Fibroblast of the aortic adventitia (primary cell): ENCODE measurements at places on chromosomes 6 and 20.

DNA sequence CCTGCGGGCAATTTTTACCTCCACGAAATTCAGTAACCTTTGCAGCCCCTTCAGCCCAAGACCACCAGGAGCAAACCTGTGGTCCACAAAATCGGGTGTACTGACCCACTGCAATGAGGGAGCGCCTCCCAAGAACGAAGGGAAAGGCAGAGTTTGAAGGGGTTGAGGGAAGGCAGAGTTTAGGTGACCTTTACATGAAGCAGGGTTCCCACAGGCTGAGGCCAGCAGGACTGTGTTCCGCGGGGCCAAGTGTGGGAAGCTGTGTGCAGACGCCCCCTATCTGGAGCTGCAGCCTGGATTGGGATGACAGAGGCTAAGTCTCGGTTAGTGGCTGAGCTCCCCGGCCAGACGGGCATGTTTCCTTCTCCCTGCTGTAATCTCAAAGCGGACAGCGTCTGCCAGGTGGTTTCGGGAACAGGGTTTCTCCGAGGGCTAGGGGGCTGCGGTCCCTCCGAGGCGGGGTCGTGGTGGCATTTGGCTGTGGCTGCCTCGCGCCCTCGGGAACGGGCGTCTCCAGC, 826 bp upstream of the PYGB start:
- DNase-seq, result peak; percentile 59

DNA sequence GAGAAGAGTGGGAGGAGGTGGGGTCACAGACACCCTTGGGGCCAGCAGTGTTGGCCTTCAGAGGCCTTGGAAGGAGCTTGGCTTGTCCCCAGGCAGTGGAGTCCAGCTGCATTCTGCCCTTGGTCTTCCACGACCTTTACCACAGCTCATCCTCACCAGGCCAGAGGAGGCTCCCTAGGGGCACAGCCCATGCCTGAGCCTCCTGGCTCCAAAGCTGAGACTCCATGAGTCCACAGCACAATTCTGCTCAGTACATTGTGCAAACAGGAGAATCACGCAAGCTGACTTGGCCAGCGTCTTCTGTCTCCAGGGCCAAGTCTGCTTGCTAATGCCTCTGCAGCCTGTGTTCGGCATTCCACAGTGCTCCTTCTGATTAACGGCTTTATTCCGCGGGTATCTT, 337.2 kb downstream of the SMOC2 start:
- peak; percentile 45 for DNase-seq

- no peak for DNase-seq
These were observed 20.6 kb downstream of the SLC17A9 start for GRCh38 chr20:62972845-62973745.

GRCh38 chr20:23138226-23138625, 52.1 kb upstream of the CD93 start:
- no peak for DNase-seq

GRCh38 chr6:13484138-13484708, 3.2 kb downstream of the GFOD1 start:
- DNase-seq, result no peak

- no peak for DNase-seq
These were observed 32.2 kb upstream of the ADGRF5 start for GRCh38 chr6:46953921-46954320.

GRCh38 chr6:147117011-147117410, 87.2 kb upstream of the STXBP5 start:
- DNase-seq, result no peak

DNA sequence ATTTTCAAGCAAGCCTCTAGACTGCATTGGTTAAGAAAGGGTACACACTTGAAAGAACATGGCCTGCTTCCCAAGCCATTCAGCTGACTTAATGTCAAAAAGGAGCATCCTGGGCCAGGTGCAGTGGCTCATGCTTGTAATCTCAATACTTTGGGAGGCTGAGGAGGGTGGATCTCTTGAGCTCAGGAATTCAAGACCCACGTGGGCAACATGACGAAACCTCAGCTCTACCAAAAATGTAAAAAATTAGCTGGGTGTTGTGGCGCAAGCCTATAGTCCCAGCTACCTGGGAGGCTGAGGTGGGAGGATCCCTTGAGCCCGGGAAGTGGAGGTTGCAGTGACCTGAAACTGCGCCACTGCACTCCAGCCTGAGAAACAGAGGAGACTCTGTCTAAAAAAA, 26.9 kb upstream of the NT5E start:
- DNase-seq, result no peak

DNA sequence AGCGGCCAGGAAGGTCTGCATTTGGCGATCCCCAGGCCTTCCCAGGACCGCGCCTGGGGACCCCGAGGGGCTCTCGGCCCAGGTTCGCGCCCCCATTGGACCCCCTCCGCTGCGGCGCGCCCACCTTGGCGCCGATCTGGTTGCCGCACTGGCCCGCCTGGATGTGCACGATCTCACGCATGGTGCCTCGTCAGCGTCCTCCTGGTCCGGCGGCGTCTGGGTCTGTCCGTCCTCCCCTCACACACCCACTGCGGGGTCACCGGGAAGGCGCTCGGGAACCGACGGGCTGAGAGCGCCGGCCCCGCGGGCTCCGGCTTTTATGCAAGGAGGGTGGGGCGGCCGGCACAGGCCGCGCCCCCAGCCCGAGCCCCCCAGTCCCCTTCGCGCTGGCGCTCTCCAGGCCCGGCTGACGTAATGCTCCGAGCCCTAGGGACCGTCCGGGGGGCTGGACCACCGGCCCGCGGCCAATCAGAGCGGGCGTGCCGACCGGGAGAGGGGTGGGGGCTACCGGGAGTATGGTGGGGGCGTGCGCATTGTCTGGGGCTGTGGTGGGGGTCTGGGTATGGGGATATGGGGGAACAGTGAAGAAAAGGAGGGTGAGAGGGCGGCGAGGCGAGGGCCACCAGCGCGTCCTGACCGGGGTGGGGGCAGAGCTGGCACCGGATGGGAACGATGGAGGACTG, at the start of gene TUBB2B:
TSS of gene TUBB2B (minus strand) at position 291 of the 683 bp plus-strand sequence. CDS start at position 181, 110 bp downstream.
- no peak for DNase-seq

DNA sequence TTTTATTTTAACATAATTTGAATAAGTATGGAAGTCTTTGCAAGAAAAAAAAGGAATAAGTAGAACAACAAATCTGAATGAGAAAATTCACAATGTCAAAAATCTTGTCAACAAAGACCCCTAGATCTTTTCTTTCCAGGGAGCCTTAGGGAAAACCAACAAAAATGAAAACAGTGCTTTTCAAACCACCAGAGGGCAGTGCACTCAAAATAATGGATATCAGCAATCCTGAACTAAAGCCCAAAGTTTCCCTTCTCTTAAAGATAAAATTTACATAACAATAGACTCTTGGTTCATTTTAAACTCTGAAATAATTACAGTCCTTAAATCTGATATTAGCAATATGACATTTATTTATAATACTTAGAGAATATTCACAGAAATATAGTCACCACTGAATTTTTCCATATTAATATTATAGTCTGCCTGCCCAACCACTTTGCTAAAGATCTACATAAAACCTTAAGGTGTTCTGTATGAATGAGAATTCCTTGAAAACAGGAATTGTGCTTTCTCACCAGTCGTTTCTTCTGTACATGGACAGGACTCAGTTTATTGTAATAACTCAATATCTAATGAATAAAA, 105.3 kb upstream of the BMP5 start:
- peak; percentile 76 for DNase-seq

GRCh38 chr20:45189067-45189609, 14.4 kb downstream of the PI3 start:
- DNase-seq, result no peak

GRCh38 chr6:14913931-14914330, 331.9 kb upstream of the JARID2 start:
- no peak for DNase-seq

DNA sequence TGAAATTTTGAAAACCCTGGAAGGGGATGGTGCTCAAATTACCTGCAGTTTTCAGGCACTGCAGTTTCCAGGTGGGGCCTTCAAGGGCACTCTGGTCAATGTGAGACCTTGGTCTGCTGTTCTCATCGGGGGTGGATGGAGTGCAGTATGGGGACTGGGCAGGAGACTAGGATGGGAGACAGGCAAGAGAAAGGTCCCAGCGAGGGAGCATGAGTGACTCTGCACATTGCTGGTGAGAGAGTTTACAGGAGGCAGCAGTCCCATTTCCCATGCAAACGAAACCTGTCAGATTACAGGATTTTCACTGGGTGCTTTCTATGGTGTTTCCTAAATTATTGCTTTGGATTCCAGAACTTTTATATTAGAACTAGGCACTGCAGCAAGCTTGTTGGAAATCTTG, 73.5 kb upstream of the DTNBP1 start:
- no peak for DNase-seq

DNA sequence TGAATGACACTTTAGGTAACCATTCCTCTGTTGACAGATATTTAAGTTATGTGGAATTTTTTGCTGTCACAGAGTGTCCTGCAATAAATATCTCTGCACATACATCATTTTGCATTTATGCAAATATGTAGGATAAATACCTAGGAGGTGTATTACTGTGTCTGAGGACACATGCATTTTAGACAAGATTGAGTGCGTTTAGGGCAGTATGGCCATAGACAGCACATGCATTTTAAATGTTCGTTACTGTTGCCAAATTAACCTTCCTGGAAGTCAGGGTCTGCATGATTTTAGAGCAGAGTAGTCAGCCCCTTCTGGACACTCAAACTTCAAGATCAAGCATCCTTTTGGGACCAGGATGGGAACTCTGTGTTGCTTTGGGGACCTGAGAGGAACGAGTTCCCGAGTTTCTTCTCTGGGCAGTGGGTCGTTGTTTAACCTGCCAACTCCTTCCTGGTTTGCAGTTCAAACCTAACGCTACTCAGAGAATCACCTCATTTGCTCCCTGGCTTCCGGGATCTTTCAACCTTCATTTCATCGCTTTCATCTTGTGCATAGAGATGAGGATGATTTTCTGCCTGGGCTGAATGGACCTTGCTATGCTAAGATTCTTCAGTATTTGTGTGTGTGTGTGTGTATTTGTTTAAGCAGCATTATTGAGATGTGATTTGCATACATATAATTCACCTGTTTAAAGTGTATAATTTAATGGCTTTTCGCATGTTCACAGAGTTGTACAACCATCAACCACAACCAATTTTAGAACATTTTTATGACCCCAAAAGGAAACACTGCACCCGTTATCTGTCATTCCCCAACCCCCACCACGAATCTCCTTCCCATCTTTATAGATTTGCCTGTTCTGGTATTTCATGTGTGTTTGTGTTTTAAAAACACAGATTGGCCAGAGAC, 9.8 kb downstream of the BCAS4 start:
- no peak for DNase-seq

- no peak for DNase-seq
These were observed 39.7 kb upstream of the ZFP64 start for GRCh38 chr20:52231230-52231746.

DNA sequence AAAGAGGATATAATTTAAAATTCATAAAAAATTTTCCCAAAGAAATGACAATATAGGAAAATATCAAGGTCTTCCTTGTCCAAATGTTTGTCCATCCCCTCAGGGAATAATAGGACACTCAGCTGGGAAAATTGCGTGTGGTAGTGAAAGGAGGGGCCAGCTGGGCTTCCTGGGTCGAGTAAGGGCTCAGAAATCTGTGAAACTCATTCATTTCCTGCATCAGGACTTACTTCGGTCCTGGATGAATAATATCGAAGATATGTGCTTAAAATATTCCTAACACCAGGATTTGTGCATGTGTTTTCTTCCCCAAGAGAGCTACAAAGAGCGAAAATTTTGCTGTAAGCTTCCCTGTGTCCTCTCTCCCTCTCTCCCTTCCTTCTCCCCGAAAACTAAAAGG, 118.2 kb upstream of the GJE1 start:
- DNase-seq, result peak; percentile 75

GRCh38 chr6:163494279-163494727, 79.8 kb downstream of the QKI start:
- no peak for DNase-seq

GRCh38 chr6:43628393-43629103, 516 bp downstream of the GTPBP2 start:
- peak; percentile 58 for DNase-seq

GRCh38 chr6:165758441-165758840, 95.4 kb upstream of the PDE10A start:
- DNase-seq, result no peak

DNA sequence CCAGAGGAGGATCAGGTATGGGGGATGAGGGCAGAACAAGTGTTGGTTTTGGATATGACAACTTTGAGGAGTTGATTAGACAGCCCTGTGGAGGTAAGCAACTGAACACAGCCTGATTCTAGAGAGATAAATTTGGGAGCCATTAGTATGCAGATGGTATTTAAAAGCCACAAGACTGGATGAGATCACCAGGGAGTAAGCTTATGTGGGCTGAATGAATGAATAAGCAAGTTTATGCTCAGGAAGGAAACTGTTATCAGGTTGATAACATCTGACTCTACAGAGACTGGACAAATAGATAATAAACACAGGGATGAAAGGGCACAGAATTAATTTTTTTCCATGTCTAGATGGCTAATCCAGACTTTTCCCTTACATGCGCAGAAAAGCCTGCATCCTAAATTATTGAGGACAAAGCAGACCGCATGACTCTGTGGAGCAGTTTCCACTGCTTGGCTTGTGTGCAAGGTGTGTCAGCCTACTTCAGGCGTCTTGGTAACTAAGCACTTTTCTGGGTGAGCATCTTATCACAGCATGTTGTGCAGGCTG, 150.6 kb downstream of the GJA10 start:
- peak; percentile 22 for DNase-seq

DNA sequence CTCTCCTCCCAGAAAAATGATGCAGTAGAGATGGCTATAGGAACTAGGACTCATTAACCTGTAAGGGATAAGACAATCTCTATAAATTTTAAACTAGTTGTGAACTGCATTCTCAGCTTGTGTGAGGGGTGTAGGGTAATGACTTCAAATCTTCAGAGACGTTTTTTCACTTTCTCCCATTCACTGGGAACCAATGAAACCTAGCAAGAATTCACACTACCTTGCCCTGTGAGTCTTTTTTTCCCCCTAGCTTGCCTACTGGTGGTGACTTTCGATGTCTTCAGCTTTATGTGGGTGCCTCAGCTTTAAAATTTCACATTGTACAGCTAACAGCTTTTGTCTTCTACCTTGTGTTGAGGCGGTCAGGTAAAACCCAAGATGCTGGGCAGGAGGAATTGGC, 192.0 kb downstream of the MEI4 start:
- no peak for DNase-seq

DNA sequence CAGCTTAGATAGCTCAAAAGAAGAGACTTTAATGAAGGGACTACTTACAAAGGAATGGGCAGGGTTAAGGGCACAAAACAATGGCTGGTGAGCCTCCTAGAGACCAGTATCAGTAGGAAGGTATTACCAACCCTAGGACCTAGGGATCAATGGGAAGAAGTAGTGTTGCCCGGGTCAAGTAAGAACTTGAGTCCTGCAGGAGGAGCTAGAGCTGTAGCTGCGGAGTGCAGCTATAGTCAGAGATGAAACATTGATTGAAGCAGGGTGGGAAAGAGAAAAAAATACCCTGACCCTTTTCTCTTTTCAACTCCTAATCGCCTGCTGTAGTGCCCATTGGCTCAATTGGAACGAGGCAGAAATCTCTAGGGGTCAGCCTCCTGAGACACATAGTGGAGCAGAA, 144.0 kb downstream of the FLRT3 start:
- DNase-seq, result no peak

DNA sequence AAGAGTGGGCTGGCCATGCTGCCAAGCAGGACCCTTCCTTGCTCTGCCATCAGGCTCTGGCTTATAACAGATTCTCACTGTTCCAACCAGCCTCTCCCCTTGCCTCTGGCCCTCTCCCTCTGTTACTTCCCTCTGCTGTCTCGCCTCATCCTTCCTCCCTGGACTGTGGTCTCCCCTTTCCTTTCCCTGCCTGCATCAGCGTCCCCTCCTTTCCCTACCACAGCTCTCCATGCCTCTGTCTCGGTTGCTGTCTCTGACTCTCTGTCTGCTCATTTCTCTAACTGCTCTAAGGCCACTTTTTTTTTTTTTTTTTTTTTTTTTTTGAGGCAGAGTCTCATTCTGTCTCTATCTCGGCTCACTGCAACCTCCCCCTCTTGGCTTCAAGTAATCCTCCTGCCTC, 173.4 kb downstream of the PTPRT start:
- no peak for DNase-seq
